ENCODE measurements at places on chromosomes 16 and 17. TPM values are rescaled to one million over a fixed set of nuclear protein-coding genes. Genes with fewer than 3 reads are reported as not detected.

- no peak for DNase-seq
These were observed 679.5 kb downstream of the KCNJ2 start for GRCh38 chr17:70848785-70849184.

GRCh38 chr16:50902457-50902856, 160.6 kb downstream of the CYLD start:
- DNase-seq, result no peak

- peak; percentile 95 for DNase-seq
These were observed 2.6 kb upstream of the FMNL1 start for GRCh38 chr17:45218895-45219661.

GRCh38 chr17:7479213-7480088, at the start of gene ZBTB4:
TSS of gene ZBTB4 (minus strand) at chr17:7479631. CDS start at chr17:7466801, 12,830 bp downstream.
- peak; percentile 43 for DNase-seq

DNA sequence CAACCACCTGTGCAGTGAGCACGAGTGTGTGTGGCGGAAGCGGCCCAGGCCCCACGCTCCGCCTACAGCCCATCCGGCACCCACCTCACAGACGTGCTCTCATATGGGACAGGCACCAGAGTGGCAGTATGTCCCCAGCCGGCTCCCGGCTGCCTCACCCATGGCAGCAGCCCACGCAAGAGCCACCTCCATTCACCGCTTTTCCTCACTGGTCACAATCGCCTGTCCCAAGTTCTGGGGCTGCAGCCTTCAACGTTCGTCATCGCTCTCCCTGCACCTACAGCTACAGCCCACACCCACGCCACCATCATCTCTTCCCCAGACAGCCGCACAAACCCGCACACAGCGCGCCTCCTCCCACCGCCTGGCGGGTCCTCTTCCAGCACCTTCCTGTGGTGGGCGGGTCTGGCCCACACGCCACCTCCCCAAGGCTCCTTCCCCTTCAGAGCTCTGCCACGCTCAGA, 17.5 kb upstream of the TRAP1 start:
- no peak for DNase-seq

DNA sequence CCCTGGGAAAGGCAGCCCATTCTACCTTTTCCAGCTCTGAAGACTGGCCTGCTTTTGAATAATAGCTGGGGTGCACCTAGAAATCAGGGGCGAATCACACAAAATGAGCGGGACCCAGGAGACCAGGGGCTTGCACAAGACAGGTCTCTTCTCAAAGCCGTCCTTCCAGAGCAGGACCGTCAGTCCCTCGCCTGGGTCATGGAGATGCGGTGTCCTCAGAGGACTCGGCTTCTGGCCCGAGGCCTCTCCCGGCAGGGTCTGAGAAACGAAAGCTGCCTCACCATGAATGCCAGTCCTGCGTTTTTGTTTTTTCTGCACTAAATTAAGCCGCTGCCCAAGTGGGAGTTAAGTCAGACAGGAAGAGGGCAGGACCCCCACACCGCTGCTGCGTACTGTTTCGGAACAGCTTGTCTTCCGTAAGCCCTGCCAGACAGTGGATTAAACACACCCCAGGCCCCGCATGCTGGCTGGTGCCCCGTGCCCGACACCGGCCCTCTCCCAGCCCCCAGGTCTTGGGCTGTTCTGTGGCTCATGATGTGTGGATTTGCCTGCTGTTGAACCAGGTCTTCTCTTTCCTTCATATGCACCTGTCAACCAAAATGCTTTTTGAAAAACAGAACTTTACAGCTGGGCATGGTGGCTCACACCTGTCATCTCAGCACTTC, 142.1 kb upstream of the RPH3AL start:
- DNase-seq, result no peak

GRCh38 chr17:50920891-50921586, 54.9 kb upstream of the TOB1 start:
- DNase-seq, result peak; percentile 43

- DNase-seq, result no peak
These were observed 44.4 kb downstream of the MGAT5B start for GRCh38 chr17:76912421-76913164.

DNA sequence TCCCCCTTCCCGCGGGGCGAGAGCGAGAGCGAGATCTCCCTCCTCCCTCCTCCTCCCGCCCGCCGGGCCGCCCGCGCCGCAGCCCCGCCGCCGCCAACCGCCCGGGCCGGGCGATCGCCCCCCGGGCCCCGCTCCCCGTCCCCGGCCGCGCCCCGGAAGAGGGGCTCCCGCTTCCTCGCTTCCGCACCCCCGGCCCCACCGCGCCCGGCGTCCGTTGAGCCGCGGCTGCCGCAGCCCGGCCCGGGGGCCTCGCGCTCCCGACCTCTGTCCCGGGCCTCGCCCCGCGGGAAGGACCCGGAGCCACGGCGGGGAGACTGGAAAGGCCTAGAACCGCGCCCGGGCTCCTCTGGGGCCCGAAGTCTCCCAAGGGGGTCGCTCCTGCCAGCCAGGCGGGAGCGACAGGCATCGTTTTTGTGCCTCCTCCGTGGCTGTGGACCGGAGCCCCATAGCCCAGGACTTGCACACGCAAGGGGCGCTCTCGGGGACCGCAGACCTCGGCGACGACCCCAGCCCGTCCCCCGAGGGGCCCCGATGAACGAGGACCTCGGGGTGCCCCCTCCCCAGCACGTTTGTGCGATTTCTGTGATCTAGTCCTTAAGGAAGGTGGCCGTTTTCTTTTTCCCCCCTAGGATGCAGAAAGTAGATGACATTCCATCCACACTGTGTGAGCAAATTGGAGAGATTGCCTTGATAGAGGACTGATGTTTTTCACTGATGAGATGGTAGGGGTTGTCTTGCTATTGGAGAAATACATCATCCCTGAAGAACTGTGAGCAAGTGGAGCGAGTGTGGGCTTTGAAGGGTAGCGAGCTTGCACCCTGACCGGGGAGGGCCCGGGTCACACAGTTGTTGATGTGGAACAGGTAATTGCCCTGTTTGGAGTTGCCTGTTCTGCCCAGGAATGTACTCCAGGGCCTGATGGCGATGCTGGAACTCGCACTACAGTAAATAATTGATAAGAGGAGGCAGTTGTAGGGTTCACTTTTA, 611 bp downstream of the BANP start:
- DNase-seq, result peak; percentile 22

- DNase-seq, result no peak
These were observed 11.5 kb downstream of the GAS7 start for GRCh38 chr17:10186771-10187410.

DNA sequence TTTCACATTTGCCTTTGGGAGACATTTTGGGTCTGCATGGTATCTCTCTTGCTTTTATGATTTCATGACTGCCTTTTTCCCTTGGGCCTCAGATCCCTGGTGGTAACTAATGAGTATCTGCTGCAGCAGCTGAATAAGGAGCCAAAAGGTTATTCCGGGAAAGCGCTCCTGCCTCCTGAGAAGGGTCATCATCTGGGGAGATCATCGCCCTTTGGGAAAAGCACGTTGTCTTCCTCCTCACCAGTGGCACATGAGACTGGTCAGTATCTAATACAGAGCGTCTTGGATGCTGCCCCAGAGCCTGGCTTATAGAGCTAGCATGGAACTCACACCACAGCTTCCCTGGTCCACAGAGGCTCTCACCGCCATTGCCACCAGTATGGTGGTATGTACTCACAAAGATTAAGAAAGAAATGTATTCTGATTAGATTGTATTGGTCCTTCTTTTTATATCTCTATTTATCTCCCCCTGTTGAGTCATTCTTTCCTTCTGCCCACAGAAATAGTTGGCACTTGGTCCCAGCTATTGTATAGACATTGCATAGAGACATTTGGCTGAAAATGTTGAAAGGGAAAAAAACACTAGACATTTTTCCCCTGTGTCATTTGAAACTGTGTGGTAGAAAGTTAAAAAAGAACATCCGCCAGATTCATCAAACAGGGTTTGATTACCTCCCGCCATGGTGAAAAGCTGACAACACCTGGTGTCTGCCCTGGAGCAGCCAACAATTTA, 8.4 kb downstream of the TPPP3 start:
- no peak for DNase-seq

DNA sequence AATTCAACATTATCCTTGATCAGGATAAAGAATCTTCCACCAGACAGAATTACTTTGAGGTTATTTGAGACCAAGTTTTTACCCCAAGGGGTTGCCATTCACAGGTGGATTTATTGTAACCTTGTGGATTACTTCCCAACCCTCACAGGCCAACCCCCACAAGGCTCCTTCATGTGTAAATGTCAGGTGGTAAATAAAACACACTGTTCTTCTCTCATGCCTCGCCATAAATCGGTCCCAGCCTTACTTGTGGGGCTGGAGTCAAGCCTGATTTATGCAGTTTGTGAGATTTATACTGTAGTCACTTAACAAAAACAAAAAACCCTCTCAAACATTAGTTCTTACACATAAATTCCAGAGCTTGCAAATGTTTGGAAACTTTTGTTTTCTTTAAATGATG, 98.6 kb upstream of the IRX3 start:
- no peak for DNase-seq

GRCh38 chr16:1768061-1768766, 3.1 kb downstream of the NME3 start:
- DNase-seq, result no peak

- DNase-seq, result peak; percentile 100
These were observed at the start of gene THRA for GRCh38 chr17:40062329-40063186. TSS of gene THRA (plus strand) at chr17:40062965. CDS start at chr17:40074489, 11,524 bp downstream.

DNA sequence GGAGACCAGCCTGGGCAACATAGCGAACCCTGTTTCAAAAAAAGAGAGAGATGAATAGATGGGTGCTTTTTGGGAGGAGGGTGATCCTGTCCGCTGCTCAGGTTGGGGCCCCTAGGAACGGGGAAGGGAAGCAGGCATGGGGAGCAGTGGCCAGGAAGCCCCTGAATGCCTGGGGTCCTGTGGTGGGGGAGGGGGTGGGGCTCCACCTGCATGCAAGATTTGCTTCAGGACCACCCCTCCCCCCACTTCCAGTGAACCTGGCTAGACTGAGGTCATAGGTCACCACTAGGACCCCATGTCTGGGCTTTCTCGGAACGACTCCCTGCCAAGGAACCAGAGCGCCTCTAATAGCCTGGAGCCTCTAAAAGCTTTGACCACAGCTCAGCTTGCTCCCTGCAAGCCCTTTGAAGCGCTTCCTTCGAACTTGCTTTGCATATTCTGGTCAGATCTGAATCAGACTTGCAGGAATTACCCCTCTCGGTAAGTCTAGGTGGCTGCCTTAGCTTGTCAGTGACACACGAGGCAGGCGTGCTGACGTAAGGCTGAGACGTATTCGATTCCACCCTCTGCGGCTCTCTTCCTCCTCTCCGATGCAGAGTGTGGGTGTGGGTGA, 3.7 kb downstream of the SOCS3 start:
- peak; percentile 67 for DNase-seq

DNA sequence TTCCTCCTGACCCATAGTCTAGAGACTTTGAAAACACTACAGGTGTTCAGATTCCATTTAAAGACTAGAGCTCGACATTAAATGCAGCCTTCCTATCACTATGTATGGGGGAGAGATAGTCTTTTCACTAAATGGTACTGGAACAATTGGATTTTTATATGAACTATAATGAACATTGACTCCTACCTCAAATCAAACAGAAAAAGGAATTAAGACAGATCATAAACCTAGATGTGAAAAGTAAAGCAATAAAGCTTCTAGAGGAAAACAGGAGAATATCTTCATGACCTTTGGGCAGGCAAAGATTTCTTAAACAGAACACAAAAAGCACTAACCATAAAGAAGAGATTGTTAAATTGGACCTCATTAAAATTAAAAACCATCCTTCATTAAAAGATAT, 18.8 kb upstream of the NOS2 start:
- no peak for DNase-seq

TMIGD1 gene
- total RNA-seq, result not detected

HSPB9 gene
- 0.69 TPM for total RNA-seq

PIPOX gene
- total RNA-seq, result 3.7 TPM

TMEM114 gene
- total RNA-seq, result not detected

RRAD gene
- 2.2 TPM for total RNA-seq

XYLT1 gene
- 8.0 TPM for total RNA-seq

ZNHIT3 gene
- 32.6 TPM for total RNA-seq

GUCY2D gene
- not detected for total RNA-seq
